ENCODE measurements at places on chromosomes 4 and X.

DNA sequence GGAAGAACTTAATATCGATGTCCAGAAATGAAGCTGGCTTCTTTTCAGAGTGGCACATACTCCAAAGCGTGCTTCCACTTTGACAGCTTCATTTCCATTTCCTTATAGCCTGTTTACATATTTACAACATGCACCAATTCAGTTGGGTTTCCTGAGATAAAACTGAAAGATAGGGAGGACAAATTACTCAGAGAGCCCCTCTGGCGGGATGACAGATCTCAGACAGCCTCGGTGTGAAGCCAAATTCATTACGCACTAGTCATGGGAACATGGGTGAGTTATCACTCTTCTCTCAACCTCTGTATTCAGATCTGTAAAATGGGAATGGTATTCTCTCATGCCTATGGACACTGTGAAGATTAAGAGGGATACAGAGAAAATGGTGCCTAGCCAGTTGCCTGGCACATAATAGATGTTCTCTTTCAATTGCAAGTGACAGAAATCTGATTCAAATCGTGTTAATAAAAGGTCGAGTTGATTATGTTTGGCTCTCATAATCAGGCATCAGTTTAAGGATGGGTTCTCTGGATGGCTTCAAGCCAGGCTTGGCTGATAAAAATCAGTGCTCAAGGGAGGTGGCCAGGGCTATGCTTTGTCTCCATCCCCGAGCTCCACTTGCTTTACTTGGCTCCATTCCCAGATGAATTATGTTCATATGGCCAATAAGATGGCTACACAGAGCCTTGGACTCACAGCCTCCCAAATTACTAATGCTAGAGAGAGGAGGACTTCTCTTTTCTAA lies 132.2 kb upstream of the C1QTNF7 start:
- no peak for DNase-seq

DNA sequence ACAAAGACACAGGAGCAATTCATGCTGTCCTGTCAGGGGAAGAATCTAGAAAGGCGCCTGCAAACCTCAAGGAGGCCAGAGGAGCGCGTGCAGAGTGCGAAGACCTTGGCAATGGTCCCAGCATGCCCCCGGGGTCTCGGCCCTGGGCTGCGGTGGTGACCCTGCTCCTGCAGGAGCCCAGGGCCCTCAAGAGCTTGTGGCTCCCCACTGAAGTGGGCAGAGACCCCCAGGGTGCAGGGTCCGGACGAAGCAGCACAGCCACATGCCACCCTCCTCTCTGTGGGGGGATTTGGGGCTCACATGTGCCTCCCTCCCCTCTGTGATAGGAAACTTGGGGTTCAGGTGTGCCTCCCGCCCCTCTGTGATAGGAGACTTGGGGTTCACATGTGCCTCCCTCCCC lies 39.3 kb downstream of the GAK start:
- DNase-seq: no peak

- DNase-seq: no peak
Observed at GRCh38 chr4:136369073-136369472, 1163.2 kb downstream of the PCDH18 start.

DNA sequence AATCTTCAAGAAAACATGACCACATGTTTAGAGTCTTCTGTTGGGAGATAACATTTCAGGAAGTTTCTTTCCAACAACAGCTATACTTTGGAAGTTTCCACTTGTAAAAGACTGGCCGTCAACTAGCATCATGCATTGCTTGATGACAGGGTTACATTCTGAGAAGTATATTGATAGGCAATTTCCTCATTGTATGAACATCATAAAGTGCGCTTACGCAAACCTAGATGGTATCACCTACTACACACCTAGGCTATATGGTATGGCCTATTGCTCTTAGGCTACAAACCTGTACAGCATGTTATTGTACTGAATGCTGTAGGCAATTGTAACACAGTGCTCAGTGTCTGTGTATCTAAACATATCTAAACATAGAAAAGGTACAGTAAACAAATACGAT lies 25.4 kb upstream of the CD40LG start:
- no peak for DNase-seq

- no peak for DNase-seq
Observed at GRCh38 chr4:54384563-54384962, 155.5 kb downstream of the PDGFRA start.

DNA sequence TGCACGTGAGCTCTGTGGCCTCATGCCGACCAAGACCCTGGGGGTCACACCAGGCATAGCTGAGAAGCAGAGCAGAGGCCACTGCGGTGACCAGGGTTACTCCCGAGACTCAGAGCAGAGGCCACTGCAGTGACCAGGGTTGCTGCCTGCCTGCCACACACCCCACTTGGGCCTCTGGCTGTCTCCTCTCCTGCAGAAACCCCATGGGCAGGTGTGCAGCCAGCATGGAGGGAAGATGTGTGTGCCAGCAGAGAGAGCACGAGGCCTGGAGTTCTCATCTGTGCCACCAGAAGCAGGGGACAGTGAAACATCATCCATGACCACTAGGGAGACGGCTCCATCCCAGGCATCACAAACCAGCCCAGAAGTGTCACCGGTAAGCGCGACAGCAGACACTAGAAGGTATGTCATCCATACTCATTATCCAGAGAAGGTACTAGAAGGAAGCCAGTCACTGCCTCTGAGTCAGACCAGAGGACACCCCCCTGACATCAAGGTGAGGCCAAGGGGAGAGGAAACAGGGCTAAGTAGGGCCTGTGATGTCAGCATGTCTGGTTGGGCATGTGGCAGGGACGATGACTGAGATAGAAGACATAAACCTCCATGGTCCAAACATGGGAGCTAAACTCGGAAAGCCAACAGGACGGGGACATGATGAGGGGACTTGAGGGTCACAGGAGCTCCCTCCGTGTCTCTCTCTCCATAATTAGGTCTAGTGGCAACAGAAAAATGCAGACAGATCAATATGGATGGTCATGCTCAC lies 24.2 kb upstream of the SPON2 start:
- DNase-seq: no peak

DNA sequence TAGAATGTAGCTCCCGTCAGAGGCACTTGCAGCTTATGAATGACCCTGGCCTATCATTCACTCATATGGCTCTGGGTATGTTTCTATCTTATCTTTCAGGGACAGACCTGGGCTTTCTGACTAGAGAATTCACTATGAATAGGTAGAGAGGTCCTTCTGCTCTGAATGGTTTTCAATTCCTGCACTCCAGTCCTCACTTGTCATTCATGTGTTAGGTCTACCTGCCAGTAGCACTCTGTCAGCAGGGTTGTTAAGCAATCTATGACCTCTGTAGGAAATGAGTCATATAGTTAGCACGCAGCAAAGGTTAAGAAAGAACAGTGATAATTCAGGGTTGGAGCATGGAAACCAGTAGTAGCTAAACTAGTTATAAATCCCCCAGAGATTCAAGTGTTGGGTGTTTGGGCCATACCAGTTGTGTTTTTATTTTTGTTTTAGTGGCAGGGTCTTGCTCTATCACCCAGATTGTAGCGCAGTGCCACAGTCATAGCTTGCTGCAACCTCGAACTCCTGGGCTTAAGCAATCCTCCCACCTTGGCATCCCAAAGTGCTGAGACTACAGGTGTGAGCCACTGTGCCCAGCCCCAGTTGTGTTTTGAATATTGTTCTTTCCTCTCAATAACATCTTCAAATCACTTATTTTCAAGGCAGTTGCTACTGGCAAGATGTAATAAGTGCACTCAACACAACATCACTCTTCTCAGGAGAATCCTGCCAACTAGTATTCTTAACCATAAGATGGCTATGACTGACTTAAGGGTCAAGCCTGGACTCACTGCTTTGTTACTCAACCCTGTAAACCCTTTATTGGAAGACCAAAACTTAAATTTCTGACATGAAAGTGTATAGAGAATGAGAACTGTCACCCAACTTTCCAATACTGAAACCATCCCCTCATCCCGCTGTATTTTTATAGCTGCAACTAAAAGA lies 25.1 kb downstream of the ARL13A start:
- peak; percentile 37 for DNase-seq

DNA sequence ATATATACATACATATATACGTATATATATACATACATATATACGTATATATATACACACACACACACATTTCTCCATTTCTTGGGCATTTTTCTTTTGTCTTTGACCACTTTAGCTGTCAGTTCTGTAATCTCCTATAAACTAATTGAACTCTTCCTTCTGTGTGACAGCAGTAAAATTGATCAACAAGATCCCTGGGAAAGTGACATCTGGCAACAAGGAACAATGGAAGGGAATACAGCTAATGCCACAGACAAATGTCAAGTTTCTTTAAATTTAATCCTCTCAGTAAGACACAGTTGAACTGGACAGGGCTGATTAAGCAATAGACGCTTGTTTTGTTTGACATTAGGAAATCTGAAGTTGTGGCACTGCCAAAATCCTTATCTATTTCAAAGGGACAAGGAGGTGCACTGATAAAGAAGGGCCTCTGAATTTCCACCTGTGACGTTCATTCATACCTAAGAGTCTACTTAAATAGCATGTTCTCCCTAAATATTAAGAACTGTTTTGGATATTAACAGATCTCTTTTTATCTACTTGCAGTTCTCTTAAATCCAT lies 126.9 kb downstream of the RNF150 start:
- no peak for DNase-seq

DNA sequence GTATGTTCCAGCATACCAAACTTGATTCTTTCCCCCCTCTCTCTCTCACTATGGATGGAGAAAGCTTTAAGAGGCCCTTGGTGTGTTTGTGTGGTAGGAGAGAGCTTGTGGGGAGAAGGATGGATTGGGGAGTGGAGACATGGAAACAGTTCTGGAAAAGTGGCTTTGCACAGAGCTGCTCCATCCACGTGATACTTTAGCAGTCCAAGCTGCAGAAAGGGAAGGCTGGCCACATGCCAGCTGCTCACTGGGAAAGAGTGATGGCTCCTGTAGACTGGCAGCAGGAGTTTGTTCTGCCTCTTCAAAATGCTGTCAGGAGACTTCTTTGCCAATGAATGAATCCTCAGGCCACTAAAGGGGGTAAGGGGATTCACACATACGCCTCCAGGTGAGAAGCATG lies 21.7 kb upstream of the SEC24B start:
- no peak for DNase-seq

DNA sequence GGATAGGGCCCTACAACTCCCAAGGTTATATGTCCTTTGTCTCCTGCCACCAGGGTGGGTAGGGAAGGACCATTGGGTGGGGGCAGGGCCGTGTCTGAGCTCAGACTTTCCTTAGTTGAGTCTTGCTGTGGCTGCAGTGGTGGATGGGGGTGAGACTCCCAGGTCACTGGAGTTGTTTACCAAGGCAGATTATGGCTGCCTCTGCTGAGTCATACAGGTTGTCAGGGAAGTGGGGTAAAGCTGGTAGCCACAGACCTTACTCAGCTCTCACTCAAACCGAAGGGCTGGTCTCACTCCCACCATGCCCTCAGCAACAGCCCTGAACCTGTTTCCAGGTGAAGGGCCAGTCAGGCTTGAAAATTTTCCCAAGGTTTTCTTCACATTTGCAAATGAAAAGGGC lies 58.8 kb upstream of the FAAH2 start:
- no peak for DNase-seq

- no peak for DNase-seq
Observed at GRCh38 chr4:188161167-188161566, 21.9 kb downstream of the TRIML1 start.

- DNase-seq: no peak
Observed at GRCh38 chr4:158599150-158599549, 72.5 kb downstream of the C4orf46 start.

- no peak for DNase-seq
Observed at GRCh38 chr4:96406742-96407141, 566.8 kb downstream of the PDHA2 start.

DNA sequence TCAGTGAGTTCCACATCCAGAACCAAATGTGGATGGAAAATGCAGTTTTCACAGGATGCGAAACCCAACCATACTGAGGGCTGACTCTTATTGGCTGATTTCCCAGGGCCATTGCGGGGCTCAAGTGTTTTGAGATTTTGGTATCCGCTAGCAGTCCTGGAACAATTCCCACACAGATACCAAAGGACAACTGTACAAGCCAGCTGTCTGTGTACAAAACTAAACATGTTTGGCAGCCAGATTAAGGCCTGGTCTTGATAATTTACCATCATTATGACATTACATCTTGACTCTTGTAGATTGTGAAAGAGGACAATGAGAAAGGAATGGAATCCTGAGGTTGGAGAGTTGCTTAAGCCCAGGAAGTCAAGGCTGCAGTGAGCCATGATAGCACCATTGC lies 121.9 kb downstream of the DKK2 start:
- DNase-seq: no peak

DNA sequence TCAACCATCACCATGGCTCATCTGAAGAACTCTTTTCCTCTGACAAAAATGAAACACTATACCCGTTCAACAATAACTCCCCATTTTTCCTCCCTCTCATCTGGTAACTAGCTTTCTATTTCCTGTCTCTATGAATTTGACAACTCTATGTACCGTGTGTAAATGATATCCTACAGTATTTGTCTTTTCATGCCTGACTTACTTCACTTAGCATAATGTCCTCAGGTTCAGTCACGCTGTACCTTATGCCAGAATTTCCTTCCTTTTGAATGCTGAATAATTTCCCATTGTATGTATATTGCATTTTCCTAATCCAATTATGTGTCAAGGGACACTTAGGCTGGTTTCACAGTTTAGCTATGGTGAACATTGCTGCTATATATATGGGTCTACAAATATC lies 18.2 kb downstream of the MAGEA9 start:
- DNase-seq: no peak

GRCh38 chrX:44474410-44474809 lies 68.2 kb downstream of the FUNDC1 start:
- DNase-seq: no peak

DNA sequence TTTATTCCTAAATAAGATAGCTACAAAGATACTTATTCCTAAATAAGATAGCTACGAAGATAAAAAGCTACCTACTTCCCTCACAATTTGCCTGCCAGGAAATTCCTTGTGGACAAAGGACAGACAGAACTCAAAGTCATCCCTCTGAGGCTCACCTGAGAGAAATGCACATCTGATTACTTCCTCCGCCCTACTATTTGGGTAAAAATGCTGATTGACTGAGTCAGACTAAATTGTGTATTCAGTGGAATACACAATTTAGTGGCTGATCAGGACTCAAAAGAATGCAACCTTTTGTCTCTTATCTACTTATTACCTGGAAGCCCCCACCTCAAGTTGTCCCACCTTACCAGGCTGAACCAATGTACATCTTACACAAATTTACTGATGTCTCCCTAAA lies 10.3 kb upstream of the MAGEB16 start:
- no peak for DNase-seq

DNA sequence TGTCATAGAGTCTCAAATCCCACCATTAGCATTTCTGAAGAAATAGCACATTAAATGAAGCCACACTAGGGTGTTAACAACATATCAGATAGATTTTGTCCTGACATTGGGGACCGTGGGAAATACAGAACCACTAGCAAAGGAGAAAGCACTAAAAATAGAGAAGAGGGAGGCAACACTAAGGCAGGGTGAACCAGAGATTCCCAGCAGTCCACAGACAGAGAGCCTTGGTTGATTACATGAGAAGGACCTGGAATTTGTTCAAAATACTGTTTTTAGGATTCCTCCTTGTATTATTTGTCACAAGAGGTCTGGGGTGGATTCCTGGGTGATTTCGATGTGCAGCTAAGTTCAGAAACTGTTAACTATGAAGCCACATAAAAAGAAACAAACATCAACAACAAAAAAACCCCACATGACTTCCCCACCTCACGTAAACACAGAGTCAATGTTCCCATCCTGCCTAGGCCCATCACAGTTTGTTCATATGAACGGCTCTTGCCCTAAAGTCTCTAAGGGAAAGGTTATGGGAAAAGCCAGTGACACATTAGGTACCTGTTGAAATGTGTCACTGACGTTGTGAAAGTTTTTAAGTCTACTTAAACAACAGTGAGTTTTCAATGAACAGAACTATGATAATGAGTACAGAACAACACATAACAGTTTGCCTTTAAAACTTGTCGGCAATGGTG lies 23.6 kb upstream of the GRSF1 start:
- DNase-seq: no peak

All from H54 (cell line).